Stimulated activated CD8-positive, alpha-beta memory T cell treated with anti-CD3 and anti-CD28 coated beads, Interleukin-15, amount 100 ng/mL, for 24 hours (primary cell): ENCODE measurements at places on chromosomes 6 and 20.

GRCh38 chr6:15378866-15379265, 133.0 kb downstream of the JARID2 start:
- no peak for DNase-seq

DNA sequence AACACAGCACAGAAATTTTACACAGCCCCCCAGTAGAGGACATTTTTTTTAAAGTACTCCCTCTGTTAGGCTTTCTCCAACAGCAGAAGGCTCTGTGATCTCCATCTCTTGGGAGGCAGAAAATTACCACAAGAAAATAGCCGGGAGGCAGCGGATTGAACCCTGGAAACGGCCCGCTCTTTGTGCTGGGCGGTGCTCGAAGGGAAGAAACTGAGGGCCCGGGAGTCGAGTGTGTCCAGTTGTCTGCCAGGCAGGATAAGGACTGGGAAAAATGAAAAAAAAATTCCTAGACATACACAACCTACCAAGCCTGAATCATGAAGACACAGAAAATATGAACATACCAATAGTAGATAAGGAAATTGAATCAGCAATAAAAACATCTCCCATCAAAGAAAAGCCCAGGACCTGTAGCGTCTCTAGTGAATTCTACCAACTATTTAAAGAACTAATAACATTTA, 31.5 kb downstream of the POM121L2 start:
- no peak for DNase-seq

DNA sequence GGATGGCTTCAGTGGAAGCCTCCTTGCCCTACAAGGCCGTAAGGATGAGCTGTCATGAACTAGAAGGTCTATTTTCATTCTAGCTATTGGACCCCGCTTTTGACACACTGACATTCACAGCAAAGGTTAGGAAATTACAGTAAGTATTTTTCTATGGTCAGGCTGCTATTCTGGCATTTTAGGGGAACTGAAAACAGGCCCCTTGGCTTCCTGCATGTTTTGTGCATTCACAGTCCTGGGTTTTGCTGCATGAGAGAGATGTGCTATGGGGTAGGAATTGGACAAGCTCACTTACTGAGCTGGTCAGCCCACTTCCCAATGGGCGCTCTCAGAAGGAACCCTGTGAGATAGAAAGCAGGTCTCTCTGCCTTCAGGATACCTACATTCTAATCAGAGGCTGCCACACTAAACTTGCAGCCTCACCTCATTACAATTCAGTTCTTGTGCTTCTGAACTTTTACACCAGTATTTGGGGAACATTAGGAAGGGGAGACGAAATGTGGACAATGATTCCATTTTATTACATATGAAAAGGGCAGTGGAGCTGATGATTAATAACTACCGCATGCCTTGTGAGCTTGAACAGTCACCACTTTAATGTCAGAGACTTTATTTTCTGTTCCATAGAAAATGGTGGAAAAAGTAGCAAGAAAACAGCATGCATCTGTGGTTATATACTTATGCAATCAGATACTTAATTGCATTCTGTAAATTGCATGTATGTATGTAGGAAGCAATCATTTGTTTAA, 86.6 kb upstream of the TAB2 start:
- no peak for DNase-seq

DNA sequence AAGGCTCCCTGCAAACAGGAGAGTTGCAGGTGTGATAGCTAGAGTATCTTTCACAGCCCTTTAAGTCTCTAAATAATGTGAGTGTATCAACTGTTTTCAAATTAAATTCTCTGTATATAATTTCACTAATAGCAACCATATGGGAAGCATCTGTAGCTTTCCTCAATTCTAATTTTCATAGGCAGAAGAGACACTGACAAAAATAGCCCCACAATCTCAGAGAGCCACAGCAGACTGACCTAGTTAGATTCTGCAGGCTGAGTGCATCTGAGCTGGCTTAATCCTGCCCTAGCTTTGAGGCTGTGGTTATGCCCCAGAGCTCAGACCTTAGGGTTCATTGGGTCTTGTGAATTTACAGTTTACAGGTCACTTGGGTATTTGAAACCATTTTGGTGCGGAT, 63.9 kb downstream of the MAP7 start:
- no peak for DNase-seq

GRCh38 chr20:54344832-54345231, 130.6 kb upstream of the DOK5 start:
- no peak for DNase-seq

GRCh38 chr6:109486068-109486467, 3.0 kb upstream of the ZBTB24 start:
- DNase-seq: no peak

DNA sequence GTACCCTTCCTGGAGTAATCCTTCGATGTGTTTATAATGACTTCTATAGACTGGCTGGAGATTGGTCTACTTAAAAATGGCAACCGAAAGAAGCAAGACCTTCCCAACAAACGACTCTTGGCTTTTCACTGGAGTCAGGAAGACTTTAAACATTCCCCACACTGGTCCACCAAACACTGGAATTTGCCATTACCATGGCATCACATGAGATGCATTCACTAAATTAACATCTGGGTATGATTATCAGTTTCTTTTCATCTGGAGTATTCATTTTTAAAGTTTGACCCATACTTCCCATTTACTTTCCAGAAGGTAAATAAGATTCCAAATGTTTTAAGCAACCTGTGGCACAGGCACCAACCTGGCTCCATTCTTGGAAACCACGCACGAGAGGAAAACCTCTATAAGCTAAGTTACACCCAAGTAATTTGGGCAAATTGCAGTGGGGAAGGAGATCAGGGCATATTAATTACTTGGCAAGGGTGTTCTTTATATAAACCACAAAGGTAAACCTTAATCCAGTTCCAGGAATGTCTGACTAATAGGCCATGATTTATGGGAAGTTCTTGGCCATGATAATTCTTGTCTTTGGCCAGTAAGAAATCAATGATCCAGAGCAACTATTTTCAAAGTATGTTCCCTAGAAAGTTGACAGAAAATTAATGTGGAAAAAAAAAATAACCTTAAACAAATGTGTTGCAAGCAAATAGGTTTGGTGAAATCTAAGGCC, 190.0 kb upstream of the COL21A1 start:
- no peak for DNase-seq

GRCh38 chr20:1273366-1273765, 7.3 kb downstream of the SNPH start:
- no peak for DNase-seq

- no peak for DNase-seq
These were observed 17.5 kb upstream of the PANK2 start for GRCh38 chr20:3871550-3872265.

DNA sequence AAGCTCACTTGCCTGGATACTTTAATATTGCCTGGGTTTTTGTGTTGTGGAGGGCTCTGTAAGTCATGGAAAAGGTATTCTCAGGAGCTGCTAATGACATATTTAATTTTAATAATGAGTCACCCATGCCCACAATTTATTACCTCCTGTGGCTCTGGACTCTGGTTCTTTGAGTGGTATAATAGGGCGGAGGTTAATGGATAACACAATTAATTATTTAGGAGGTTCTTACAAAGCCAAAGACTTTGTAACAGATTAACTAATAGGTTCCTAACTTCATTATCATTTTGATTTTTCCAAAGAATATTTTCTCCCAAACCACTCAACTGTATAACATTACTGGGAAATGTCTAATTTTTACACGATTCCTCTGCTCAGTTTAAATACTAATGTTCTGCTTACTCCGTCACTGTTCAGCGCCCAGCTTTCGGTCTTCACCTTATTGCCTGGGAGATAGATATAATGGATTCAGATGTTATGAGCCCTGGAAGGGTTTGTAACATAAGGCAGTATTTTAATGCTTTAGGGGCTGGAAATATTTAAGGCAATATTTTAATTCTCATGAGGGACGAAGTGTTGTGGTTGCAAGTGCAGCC, 29.4 kb downstream of the PHACTR3 start:
- DNase-seq: no peak

- DNase-seq: no peak
These were observed 37.7 kb downstream of the ADGRF1 start for GRCh38 chr6:47004463-47004862.

DNA sequence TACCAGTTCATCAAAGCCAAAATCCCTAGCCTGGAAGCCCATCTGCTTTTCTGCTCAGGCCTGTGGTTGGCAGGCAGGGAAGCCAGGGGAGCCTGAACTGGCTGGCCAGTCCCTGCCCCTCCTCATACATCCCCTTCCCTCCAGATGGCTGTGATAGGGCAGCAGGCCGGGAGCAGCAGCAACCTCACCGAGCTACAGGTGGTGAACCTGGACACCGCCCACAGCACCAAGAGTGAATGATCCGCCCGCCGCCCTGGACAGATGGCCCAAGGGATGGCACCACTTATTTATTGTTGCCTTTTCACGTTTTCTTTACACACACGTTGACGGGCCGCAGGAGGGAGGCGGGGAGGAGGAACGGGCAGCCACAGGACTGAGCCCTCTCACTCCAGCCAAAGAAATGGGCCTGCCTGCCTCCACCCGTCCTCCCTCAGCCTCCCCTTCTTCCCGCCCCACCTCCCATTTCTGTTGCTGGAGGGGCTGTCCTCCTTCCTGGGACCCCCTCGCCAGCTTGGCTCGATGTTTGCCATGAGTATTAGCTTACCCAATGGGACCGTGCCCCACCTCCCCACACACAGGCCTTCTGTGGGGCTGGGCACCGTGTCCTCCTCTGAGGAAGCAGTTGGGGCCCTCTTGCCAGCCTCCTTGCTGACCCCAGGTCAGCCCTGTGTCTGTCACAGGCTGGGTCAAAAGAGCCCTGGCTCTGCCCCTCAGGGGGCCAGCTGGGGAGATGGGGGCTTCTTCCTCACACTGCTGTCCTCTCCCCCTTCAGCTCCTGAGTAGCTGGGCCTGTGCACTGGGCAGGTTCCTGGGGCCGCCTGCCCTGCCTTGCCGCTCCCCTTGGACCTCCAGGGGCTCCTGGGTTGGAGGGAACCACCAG, 2.8 kb upstream of the CUL9 start:
- DNase-seq: no peak

DNA sequence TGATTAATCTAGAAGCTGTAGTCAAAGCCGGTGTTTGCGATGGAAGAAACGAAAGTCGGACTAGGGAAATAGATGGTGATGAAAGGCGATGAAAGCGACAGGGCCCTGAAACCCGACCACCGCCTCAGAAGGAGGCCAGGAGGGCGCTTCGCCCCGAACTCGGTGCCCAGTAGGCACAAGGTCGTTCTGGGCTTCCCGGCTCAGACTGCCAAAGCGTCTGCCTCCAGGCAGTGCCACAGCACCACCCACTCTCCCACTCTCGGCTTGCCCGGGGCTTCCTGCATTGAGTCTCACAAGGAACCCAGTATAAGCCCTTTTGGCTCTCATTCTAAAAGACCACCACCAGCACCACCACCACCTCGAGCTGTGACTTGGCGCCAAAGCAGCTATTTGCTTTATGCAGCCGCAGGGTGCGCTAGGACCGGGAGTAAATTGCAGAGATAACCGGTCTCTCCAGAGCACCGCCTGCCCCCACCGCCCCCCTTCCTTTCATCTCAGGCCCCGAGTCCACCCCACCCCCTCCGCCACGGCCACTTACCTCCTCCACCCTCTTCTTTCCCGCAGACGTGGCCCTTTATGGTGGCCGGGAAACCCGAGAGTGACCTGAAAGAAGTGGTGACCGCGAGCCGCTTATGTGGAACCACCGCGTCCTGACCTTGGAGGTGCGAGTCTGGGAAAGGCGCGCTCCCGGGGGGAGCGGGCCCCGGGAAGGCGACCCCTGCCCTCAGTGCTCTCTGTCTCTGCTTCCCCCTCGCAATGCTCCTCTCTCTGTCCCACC, 2.4 kb downstream of the TCF21 start:
- DNase-seq: no peak

- DNase-seq: no peak
These were observed 59.0 kb upstream of the AFDN start for GRCh38 chr6:167767715-167768107.

- DNase-seq: no peak
These were observed 142.9 kb upstream of the OLIG3 start for GRCh38 chr6:137637121-137637520.

GRCh38 chr20:52275181-52275691, 83.7 kb upstream of the ZFP64 start:
- DNase-seq: no peak

DNA sequence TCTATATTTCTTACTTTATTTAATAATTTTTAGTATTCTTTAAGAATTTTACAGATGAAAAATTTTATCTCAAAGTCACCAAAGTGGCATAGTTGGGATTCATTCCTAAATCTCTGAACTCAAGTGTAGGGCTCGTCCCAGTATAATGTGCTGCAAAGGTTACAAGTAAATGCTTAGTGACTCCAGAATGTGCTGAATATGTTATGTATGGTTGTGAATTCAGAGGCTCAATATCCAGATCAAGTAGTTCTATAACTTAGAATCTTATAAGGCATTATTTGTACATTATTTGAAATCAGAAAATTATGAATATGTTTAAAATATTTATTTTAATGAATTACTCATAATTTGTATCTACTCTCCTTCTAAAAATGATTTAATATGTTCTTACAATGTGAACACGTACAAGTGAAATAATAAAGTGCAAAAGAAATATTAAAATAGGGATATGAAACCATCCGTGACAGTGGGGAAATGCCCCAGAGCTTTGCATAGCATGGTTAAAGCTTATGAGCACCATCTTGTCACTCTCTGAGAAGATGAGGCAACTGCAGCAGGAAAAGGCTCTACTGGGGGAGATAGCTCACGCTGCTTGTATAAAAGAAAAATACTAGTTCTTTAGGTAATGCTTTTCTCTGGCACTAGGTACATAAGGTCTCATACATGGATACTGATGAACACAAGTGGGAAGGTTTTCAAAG, 259.0 kb downstream of the FOXC1 start:
- no peak for DNase-seq

GRCh38 chr6:168037856-168038255, 40.4 kb downstream of the KIF25 start:
- no peak for DNase-seq

GRCh38 chr20:57680934-57681914, 28.6 kb downstream of the PMEPA1 start:
- DNase-seq: no peak

DNA sequence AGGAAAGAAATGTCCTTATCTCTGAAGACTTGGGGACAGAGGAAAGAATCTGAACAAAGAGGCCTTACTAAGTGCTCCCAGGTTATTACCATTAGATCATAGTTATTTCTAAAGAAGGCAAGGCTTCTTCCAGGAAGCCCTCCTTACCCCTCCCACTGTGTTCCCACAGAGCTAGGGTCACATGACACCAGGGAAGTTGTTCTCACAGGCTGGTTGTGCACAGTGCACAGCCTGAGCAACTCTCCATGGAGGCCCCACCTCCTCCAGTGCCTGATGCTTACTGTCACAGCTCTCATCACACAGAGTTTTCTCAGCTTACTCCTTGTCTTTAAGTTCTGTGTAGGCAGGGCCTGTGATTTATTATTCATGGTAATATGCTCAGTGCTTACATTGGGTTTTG, 68.9 kb upstream of the SCGN start:
- DNase-seq: no peak

DNA sequence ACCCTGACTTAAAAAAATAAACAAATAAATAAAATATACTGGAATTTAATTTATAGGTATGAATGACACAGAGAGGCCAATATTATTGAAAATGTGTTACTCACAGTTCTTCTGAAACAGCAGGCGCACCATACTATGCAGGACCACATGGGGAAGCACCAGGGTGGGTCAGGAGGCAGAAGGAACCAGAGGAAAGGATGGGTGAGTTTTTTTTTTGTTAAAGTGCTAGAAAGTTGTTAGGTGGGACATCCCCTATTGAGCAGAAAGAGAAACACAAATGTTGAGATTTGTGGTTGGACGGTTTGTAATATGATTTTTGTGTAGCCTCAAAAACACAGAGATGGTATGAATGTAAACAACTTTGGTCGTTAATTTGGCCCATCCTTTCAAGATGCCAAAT, 26.0 kb downstream of the PTPRA start:
- no peak for DNase-seq

GRCh38 chr20:3473944-3474343, 3.1 kb downstream of the ATRN start:
- DNase-seq: no peak
